Erythroblast (primary cell): ENCODE measurements at places on chromosomes 12 and 14.

GRCh38 chr12:24742378-24742777 is 206.5 kb downstream of the BCAT1 start:
- no peak for DNase-seq

- DNase-seq = no peak
Measured at GRCh38 chr12:130164936-130165335, 2.7 kb downstream of the FZD10 start.

GRCh38 chr14:52781629-52782028 is 9.8 kb downstream of the GNPNAT1 start:
- no peak for DNase-seq

DNA sequence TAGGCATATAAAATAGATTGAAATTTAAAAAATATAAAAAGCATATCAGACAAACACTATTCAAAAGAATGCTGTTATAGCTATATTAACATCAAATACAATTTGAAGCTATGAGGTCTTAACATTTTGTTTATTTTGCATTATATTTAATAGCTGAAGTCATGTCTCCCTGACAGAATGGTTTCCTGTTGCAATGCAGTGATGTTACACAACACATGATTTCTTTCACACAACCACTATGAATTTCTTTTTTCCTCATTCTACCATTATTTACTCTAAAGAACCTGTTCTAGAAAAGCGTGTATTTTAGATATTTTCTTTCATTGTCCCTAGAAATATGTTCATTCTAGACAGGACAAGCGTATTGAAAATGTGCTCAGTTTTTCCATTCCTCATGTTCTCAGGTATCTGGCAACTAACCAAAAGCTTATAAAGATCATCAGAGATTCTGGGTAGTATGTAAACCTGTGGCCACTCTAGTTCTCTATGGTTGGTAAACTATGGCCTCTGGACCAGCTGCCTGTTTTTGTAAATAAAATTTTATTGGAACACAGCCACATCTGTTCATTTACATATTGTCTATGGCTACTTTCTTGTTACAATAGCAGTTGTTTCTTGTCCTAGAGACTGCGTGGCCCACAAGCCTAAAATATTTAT is 183.8 kb downstream of the FOXA1 start:
- no peak for DNase-seq

GRCh38 chr12:79841248-79841877 is 93.5 kb downstream of the PPP1R12A start:
- no peak for DNase-seq

- DNase-seq = no peak
Measured at GRCh38 chr14:101359221-101360053, 201.9 kb upstream of the DIO3 start.

- peak; percentile 23 for DNase-seq
Measured at GRCh38 chr12:46264057-46264456, 4.8 kb downstream of the SLC38A1 start.

- DNase-seq = no peak
Measured at GRCh38 chr12:29204521-29204920, 55.4 kb downstream of the FAR2 start.

DNA sequence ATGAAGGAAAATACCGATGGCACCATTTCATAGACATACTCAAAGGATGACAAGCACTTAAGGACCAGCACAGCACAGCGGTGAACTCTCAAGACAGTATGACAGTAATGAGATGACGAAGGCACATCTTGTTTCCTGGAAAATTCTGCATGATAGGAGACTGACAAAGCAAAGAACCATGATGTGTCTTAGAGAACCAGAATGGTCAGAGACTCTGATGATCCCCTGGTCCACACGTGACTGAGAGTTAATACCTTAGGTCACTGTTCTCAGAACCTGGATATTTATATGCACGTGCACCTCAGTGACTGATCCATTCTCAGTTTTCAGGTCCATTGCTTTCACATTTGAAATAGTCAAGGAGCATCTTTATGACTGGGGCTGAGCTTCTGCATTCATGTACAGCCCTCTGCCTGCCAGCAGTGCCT is 35.3 kb downstream of the PROX2 start:
- no peak for DNase-seq

- DNase-seq = no peak
Measured at GRCh38 chr14:23058654-23059504, 1.6 kb upstream of the CDH24 start.

GRCh38 chr12:62698701-62699101 is 232.1 kb downstream of the MON2 start:
- no peak for DNase-seq

GRCh38 chr12:59372956-59373355 is 222.9 kb upstream of the SLC16A7 start:
- no peak for DNase-seq

DNA sequence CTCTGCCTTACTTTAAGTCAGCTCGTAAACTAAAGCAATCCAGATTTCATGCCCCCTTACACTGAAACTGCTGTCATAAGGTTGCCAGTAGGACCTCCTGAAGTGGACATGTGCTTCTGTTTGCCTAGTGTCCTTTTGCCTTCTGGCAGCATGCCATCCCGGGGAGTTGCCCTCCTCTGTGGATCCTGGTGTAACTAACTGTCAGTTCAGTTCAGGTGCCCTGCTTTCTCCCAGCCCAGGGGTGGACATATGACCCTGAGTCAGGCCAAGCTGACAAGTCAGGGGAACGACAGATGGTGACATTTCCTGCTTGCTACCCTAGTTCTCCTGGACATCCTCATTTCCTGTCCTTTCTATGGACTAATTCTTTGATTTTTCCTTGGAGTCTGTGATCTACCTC is 25.6 kb downstream of the AKAP6 start:
- DNase-seq = no peak

GRCh38 chr14:28023853-28024252 is 742.7 kb upstream of the FOXG1 start:
- no peak for DNase-seq

GRCh38 chr12:14780859-14781258 is 22.4 kb downstream of the WBP11 start:
- no peak for DNase-seq

DNA sequence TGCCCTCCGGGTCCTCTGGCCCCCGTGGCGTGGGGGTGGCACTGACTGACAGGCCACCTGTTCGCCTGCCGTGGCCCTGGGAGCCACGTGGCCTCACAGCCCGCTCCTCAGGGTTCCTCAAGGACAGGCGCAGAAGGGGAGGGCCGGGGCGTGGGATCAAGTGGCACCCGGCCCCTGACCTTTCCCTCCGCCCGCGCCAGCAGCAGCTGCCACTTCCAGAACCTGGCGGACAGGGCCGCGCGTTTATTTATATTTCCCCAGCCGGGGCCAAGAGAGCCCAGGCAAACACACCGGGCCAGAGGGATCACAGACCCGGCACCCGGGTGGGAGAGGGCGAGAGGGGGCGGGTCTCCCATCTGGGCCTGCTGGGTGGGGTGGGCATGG is 92.6 kb downstream of the RFLNA start:
- DNase-seq = no peak
